ENCODE measurements at places on chromosomes 6 and 20.

GRCh38 chr20:61745397-61746146, 320.1 kb downstream of the TAF4 start:
- DNase-seq, result no peak

DNA sequence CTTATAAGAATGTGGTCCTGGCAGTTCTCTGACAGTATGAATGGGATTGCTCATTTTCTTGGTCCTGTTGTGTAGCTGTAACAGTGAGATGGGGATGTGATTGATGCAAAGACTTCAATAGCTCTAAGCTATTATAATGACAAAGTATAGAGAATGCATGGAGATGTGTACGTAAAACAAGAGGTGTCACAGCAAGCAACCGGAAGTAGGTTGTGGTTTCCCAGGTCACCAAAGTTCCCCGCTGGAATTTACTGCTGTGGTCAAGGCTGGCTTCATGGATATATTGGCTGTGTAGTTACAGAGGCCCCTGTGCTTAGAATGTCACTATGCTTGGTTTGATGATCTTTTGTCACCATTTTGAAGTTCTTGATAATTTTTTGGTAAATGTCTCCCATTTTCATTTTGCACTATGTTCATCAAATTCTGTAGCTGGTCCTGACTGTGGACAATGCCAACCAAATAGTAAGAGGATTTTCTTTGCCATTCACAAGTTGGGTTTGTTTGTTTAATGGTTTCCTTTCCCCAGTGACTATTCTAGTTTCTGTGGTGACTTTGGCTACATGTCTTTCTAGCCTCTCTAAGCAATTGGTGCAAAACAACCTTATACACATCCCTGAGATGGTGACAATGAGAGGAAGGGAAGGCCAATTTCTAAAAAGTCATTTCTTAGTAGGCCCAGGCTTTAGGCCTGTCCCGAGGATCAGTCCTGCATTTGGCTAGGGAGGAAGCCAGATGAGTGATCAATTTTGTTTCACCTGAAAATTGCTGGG, 10.5 kb downstream of the DNAH8 start:
- DNase-seq, result no peak

DNA sequence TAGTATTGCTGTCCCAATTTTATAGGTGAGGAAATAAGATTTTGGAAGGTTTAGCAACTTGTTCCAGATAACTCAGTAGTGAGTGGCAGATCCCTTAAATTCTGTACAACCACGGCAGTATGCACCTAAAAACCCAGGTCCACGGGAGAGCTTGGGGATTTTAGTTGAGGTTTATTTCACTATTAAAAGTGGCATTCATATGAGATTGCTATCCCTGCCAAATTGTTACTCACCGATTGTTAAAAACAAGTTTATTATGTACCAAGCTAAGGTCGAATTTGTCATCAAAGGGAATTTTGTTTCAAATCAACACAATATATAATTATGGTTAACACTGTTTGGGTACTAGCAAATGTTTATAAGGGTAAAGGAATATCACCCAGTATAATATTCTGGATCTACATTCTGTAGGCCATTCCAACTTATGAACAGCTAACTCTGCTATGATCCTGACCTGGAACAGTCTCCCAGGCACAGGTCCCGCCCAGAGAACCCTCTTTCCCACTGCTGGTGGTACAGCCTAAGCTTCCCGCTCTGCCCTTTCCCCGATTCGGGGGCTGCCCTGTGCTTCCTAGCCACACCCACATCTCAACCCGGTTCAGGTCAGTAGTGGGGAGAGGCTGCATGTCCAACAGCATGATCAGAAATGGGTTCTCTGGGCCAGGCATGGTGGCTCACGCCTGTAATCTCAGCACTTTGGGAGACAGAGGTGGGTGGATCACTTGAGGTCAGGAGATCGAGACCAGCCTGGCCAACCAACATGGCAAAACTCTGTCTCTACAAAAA, 24.9 kb downstream of the GPLD1 start:
- DNase-seq, result no peak

DNA sequence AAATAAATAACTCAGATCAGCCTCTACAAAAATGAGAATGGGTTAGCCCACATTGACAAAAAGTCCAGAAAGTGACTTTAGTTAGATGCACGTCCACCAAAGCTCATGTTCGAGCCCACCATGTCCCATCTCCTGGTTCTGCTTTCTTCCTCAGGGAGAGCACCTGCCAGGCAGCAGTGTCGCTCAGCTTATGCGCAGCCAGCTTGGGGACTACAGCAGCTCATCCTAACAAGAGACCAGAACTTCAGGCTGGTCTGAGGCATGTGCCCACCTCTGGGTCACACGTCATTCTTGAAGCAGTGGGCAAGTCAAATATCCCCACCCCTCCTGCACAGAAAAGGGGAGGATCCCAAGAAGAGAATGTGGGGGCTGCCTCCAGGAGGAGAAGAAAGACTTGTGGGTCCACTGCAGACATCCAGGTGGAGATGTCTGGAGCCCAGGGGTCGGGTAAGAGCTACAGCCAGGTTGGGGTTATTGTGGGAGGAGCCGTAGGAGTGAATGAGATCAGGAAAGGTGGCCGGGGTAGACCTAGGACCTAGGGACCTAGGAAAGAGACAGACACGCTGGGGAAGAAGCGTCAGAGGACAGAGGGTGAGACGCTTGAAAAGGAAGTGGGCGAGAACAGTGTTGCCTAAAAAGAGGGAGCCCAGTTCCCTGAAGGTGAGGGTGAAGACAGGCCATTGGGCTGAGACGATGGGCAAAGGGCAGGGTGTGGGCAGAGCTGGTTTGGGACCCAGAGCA, 52.5 kb downstream of the SSR1 start:
- no peak for DNase-seq

DNA sequence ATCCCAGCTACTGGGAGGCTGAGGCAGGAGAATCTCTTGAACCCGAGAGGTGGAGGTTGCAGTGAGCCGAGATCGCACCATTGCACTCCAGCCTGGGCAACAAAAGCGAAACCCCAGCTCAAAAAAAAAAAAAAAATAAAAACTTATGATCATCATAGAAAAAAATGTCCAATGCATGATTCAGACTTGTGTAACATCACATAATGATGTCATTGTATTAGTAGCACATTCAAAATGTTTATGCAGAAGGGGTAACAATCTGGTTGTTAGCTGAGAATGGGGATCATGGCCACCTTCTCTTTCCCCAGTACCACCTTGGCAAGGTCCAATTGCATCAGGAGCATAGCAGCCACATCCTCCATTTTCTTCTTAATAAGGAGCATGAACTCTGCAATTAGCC, 137.6 kb upstream of the MARCKS start:
- DNase-seq, result no peak

- no peak for DNase-seq
These were observed 100.0 kb downstream of the NOL4L start for GRCh38 chr20:32484958-32485769.

- DNase-seq, result no peak
These were observed 5.1 kb downstream of the LAMA5 start for GRCh38 chr20:62361799-62362589.

- no peak for DNase-seq
These were observed 106.9 kb downstream of the SLC23A2 start for GRCh38 chr20:4894409-4894808.

- DNase-seq, result no peak
These were observed 37.0 kb downstream of the FOXO3 start for GRCh38 chr6:108597572-108598304.

GRCh38 chr20:10332656-10333415, 101.2 kb downstream of the MKKS start:
- DNase-seq, result no peak

GRCh38 chr20:47137231-47137870, 219.1 kb downstream of the ZMYND8 start:
- no peak for DNase-seq

DNA sequence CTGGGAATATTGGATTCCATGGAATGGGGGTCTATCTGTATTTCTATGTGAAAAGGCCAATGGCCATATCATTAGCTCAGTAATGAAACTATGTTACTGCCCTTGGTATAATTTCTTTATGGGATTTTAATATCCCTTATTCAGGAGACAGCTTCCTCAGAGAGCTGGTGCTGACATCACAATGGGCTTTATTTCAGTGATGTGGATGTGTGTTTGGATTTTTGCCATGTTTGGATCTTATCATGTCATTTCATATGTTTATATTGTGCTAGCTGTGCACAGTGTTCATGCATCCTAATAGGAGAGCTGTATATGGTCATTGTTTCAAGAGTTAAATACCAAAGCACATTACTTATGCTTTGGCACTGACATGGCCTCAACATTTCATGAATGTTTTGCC, 806.1 kb upstream of the MAP3K7 start:
- DNase-seq, result no peak

- no peak for DNase-seq
These were observed 97.4 kb downstream of the PHACTR1 start for GRCh38 chr6:12814015-12814414.

DNA sequence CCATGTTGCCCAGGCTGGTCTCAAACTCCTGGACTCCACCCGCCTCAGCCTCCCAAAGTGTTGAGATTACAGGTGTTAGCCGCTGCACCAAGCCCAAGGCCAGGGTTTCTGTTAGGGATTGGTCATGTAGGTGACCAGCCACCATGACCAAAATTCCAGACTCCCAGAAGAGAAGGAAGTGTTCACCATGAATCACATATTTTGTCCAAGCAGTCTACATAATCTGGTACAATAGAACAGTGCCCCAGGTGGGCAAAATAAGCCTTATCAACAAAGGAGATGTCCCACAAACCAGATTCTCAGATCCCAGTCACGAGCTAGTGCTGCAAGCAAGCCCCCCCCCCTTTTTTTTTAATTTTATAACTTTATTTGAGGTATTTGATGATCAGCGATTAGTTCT, 20.0 kb downstream of the ZNF341 start:
- DNase-seq, result no peak

Data from D721Med (cell line).